ENCODE measurements at places on chromosomes 5 and 9.

- no peak for DNase-seq
Observed at GRCh38 chr5:172117977-172118701, 69.9 kb downstream of the STK10 start.

DNA sequence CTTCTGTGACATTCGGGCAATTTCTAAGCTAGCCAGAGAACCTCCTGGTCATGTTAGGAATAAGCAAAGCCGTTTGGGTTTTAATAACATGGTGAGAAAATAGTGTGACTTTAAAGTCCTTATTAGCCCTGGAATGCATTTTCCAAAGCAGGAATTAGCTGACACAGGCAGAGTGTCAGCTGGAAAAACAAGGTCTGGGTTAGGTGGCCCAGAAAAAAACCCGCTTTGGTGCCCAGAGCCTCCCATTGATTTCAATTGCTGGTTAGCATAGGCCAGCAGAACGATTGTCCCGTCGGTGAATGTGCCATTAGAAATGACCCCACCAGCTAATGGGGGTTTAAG is 62.1 kb upstream of the CPEB4 start:
- no peak for DNase-seq

GRCh38 chr9:76921165-76921564 is 15.3 kb upstream of the PRUNE2 start:
- peak; percentile 18 for DNase-seq

GRCh38 chr5:74319076-74319475 is 321.5 kb downstream of the ENC1 start:
- DNase-seq, result peak; percentile 20

DNA sequence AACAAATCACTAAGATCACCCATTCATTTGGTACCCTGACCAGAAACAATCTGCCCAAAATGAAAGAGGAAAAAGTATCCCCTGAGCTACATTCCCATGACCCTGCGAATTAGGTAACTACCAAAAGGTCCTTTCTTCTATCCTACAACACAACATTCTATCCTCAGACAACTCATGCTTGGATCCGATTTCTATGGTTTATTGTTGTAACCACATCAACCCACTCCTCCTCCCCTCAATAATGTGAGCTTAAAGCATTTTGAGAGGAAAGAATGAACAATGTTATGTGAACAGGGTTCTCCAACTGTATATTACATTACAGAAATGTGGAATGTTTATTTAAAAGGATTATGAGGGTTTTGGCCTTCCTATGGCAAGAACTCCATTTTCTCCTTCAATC is 4.0 kb downstream of the SLC35D2 start:
- no peak for DNase-seq

DNA sequence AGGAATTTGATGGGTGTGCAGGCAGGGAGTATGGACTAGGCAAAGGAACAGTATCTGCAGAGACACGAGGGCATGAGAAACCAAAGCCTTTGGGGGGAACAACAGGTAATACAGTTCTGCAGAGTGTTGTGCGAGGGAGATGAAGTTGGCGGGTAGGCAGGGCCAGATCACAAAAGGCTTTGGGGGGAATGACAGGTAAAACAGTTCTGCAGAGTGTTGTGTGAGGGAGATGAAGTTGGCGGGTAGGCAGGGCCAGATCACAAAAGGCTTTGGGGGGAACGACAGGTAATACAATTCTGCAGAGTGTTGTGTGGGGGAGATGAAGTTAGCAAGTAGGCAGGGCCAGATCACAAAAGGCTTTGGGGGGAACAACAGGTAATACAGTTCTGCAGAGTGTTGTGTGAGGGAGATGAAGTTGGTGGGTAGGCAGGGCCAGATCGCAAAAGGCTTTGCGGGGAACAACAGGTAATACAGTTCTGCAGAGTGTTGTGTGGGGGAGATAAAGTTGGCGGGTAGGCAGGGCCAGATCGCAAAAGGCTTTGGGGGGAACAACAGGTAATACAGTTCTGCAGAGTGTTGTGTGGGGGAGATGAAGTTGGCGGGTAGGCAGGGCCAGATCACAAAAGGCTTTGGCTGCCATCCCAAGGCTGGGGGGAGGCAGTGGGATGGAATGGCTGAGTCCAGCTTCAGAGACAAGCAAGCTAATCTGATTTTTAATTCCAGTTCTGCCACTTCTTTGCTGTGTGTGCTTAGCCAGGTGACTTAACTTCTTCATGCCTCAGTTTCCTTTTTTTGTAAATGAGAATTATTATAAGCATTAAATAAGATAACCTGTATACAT is 33.0 kb downstream of the FRMPD1 start:
- no peak for DNase-seq

GRCh38 chr5:80937584-80938356 is 22.4 kb upstream of the RASGRF2 start:
- DNase-seq, result no peak

DNA sequence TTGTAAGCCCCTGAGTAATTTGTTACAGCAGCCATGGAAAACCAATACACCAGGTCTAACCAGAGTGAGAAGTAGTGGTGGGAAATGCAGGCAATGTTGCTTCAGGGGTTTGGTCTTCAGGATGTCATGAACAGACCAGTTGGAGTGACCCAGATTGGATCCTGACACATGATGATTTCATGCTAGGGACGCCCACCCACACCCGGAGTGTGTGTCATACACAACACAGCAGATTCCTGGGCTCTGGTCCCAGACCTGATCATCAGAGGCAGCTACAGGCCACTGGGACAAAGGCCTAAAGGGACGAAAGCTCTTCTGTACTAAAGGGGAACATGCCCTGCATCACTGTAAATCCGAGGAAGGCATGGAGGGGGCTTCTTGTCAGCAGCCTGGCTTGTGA is 194.2 kb downstream of the NSG2 start:
- DNase-seq, result no peak

DNA sequence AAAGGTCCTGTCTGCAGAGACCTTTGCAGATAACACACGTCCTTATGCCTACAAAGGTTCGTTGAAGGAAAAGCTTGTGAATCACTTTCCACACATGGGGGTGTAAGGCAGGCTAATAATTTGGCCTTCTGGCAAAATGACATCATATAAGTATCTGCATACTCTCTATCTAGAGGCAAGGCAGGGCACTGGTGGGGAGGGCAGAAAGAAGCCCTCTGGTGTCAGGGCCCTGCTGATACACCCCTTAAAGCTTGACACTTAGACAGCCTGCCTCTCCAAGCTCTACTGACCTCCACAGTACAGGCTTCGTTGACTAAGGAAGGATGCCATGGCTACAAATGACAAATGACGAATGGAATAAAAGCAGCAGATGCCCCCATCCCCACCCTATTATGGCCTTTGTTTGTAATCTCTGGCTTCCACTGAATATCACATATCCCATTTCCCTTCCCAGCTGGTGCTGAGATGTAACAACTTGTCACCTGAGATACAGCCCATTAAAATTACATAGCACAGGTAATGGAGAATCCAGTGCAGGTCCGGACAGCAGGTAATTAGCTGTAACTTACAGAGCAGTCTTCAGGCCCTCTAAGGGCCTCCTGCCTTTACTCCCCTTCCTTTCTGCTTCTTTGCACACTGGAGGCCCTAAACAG is 76.9 kb upstream of the IFNK start:
- no peak for DNase-seq

DNA sequence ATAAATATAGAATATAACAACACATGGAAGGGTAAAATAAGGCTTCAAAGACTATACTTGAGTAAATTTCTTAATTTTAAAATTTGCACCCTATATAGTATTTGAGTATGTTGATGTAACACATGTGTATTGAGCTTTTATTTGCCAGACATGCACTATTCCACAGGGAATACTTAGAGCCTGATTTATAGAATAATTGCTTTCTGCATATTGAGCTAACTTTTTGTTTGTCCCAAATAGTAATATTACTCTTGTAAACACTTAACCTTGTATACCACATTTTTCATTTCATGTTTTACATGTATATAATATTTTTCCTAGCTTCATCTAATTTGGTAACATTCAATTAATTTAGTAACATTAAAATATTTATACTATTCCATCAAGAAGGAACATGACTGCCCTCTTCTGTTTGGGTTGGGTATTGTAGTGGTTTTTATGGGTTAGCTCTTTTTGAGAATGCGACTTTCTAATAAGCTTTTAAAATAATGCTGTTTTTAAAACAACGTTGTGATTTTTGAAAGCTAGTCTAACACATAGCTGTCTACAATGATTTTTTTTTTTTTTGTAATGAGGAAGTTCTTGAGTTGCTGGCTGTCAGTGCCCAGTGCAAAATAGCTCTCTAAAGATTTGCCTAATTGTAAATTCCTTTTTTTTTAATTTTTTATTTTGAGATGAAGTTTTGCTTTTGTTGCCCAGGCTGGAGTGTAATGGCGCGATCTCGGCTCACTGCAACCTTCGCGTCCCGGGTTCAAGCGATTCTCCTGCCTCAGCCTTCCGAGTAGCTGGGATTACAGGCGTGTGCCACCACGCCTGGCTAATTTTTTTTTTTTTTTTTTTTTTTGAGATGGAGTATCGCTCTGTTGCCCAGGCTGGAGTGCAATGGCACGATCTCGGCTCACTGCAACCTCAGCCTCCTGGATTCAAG is 4.8 kb downstream of the SUB1 start:
- peak; percentile 60 for DNase-seq

- DNase-seq, result no peak
Observed at GRCh38 chr5:21831145-21831787, 1021.9 kb downstream of the CDH12 start.

GRCh38 chr5:181188700-181189362 is 16.2 kb downstream of the TRIM7 start:
- peak; percentile 66 for DNase-seq

DNA sequence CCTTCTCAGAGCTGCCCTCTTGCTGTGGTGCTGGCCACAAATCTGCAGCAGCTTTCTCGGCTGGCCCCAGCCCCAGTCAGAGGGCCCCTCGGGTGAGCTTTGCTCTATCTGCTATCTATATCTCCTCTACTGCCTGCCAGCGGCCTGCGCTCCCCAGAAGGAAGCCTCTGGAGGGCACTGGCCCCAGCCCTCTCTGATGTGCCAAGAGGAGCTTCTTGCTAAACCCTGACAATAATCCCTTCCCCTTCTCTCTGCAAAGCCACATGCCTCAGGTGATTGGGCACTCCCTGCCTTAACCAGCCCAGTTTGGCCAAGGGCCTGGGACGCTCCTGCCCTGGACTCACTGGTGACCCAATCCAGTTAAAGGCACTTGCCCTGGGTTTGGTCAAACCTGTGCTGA is 42.7 kb downstream of the CAMK2A start:
- no peak for DNase-seq

- no peak for DNase-seq
Observed at GRCh38 chr5:10276691-10277090, 26.6 kb downstream of the CCT5 start.

DNA sequence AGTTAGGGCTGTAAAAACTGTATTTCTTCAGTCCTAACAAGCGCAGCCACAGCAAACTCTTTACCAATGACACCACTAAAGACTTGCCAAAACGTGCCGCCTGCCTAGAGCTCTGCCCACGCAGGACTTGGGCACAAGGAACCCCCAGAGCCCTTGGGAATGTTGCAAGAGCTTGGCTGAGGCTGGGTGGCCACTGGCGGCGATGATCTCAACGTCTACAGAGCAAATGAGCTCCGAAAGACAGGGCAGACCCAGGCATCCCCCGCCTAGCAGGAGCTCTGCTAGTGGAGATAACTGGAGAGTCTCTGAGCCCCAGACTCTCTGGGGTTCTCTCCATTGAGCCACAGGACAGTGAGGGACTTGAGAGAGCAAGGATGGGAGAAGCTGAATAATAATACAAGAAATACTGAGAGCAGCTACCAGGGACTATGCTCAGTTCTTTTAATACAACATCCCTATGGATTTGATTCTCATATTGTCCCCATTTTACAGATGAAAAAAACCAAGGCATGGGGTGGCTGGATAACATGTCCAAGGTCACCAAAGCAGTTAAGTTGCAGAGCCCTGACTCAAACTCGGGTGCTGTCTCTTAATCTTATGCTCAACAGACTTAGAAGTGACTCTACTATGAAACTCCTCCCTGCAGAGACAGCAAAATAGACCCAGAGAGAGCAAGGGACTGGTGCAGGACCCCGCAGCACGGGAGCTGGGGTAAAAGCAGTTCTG is 32.5 kb downstream of the SHB start:
- DNase-seq, result peak; percentile 86

DNA sequence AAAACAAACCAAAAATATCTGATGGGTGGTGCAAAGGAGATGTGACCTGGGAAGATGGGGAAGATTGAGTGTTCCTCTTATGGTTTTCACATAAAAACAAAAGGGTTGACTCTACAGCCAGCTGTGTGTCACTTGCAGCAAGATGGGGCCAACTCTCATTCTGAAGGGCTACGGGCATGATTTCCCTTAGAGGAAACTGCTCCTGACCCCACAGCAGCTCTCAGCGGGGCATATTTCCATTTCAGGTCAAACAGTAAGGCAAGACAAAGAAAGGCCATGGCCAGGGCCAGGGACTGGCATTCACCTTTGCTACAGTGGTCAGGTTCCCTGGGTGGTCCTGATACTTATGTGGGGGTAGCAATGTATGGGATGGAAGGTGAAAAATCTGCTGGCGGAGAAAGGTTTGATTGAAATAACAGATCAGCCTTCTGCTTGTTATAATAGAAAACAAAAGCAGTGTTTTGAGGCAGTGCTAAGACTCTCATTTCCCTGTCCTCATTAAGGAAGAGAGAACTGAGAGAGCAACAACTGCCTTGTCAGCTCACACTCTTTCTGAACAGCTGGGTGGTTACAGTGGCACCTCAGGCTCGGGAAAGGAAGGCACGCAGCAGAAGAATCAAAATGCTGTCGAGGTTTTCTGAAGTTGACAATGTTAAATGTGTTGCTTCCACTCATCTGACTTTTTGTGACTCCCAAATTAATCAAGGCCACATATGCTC is 120.7 kb upstream of the PCA3 start:
- DNase-seq, result no peak

DNA sequence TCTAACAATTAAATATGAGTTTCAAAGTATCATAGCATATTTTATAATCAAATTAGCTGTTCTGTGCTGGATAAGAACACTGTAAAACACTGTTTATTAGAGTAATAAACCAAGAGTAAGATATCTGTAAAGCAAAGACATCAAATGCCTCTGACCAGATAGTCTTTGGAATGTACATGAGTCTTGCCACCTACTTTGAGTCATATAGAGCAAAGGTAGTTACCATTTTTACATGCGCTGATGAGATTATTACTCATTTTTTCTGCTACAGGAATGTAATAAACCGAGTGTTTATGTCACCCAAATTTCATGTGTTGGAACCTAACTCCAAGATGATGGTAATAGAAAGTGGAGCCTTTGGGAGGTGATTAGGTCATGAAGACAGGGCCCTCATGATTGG is 654.5 kb downstream of the CETN3 start:
- DNase-seq, result no peak

DNA sequence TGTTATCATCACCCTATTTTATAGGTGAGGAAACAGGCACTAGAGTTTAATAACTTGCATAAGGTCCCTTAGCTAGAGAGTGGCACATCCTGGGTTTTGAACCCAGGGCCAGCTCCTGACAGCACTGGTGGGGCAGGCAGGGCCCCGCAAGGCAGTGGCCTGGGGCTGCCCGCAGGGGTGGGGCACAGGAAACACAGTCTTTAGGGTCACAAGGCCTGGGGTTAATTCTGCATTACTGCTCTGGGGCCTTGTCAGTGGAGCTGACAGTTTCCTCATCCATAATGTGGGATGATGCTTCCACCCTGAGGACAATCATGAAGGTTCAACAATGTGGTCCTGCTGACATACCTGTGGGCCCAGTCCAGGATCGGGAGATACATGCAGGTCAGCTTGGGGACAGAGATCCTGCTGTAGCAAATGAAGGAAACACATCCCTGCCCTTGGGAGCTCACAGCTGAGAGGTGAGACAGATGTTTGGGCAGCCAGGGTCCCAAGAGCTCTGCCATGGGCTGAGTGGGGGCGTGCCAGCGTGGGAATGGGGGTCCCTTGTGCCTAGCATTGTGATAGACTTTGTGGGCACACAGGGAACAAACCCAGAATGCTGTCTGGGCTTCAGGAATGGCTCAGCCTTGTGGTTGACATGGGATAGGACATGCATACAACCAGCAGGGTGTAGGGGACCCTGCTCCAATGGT is 14.7 kb downstream of the FGF18 start:
- DNase-seq, result no peak
